ENCODE measurements at places on chromosomes 4 and X.

- DNase-seq: no peak
These were observed 105.5 kb downstream of the ARHGAP10 start for GRCh38 chr4:147837435-147837834.

DNA sequence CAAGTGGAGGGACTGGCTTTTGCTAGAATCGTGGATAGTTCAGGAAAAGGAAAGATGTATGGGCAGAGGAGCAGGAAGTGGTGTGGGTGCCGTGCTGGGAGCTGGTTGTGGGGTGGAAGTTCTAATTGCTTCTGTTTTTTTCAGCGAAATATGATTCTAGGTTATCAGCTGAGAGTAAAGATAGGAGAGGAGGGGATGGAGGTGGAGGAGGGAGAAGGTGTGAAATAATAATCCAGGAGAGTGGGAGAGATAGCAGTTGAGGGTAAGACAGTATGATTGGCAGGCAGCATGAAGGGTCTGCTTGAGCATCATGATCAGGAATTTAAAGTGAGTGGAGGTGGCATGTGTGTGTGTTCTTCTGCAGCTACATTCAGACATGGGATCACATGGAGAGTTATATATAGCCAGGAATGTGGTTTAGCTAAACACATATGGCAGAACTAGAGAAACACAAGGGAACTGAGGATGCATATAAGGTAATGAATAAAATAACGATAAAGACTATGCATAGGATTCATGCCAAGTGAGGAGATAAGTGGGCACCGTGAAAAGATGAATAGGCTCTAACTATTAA is 133.7 kb downstream of the ANK2 start:
- no peak for DNase-seq

DNA sequence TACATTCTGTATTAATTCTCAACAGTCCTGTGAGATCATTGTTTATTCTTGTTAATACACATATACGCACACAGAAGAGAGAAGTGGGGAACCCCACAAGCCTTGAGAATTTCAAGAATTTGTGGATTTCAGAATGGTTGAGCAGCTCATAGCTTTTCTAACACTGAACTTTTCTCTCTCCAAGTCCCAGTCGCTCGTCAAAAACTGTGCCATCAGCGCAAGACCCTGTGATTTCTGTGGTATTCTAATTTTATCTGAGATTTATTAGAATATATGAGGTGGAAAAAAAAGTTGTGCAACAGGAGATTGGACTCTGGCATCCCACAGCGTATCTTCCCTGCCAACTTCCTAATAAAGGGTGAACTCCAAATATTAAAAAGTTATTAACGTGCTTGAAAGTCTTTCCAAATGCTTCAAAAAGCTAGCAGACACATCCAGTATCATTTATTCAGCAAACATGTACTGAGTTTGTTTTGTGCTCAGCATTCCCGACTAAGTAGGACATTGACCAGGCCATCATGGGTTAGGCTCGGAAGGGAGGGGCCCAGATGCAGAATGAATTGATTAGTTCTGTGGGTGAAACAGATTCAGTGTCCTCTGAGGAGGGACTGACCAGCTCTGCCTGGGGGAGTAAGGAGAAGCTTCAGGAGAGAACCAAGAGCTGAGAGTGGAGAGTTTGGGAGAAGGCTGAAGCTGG is 165.6 kb downstream of the CBR4 start:
- no peak for DNase-seq

DNA sequence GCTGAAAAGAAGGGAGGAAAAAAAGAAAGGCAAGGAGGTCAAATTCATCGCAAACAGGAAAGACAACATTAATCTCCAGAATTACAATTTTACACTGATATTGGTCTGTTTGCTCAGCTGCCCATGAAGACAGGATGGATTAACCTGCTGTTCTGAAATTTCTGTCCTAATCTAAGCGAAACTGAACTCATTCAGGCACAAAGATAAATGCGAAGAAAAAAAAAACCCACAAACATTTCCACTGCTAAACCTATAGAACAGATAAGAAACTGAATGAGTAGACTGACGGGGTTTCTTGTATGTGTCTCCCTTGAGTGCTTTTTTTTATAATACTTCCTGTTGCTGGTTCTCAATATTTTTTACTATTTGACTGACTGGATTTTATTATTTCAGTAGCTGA is 251.8 kb upstream of the FTHL17 start:
- no peak for DNase-seq

DNA sequence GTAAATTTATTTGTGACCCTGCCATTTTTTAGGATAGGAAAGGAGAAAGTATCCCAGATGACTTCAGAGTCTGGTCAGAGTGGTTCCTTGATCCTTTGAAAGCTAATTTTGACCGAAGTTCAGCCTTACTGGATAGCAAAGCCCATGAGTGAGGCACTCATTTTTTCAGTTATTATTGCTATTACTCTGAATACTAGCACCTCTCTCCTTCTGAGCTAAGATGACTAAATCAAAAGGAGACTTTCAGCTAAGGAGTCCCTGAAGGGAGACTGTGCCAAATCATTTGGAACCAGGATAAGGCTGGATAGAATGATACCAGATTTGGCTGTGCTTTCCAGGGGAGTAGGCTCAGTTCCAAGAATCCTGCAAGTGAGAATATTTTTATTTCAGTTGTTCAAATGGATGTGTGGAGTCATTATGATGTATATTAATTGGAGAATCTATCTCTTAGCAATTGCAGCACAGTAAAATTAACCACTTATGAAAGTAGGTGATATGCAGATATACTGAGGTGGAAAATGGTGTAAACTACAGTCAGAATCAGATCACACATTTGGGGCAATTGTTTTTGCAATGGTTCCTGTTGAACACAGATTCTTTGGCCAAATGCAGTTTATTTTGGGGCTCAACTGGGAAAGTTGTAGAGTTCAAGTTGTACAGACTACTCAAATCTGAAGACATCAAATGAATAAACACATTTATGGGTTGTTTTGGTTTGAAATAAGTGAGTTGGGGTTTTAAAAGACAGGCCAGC is 1.2 kb downstream of the P2RY10 start:
- no peak for DNase-seq

- no peak for DNase-seq
These were observed 436.7 kb downstream of the MID1IP1 start for GRCh38 chrX:39238006-39238405.

DNA sequence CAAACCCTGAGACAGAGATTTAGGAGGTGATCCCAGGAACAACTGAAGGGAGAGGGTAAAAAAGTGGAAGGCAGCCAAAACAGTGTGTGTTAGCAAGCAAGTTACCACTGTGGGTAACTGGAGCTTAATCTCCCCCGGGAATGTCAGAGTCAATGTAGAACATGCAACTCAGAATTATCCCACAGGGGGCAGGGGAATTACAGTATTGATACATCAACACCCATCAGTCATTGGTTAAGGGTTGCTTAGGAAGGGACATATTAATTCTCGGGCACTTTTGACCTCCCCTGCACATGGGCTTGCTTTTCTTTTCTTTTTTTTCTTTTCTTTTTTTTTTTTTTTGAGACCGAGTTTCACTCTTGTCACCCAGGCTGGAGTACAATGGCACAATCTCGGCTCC is 29.3 kb downstream of the CXorf58 start:
- DNase-seq: no peak

DNA sequence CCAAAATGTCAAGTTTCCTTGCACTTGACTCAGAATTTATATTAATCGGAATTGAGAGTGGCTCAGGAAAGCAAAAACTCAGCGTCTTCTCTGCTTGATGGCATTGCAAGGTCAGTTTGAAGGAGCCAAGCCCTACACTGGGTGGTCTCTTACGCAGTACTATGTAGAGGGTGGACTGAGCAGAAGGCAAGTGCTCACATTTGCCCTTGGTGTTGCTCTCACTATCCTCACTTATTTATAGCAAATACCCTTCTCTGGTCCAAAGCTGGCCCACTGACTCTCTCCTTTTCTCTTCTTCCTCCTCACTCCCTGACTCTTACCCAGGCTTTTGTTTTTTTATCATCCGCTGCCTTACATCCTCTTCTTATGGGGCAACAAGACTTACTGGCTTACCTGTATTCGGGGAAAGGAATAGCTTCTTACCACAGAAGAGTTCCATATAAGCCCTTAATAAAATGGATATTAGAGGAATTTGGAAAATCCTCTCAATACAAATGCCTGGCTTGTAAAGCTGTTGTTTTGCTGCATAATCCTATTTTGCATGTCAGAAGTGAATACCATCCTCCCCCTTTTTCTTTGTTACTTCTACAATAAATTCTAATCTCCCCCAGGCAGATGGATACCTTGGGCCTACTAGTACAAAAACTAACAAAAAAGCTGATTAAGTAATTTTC is 24.8 kb upstream of the GATB start:
- DNase-seq: no peak

DNA sequence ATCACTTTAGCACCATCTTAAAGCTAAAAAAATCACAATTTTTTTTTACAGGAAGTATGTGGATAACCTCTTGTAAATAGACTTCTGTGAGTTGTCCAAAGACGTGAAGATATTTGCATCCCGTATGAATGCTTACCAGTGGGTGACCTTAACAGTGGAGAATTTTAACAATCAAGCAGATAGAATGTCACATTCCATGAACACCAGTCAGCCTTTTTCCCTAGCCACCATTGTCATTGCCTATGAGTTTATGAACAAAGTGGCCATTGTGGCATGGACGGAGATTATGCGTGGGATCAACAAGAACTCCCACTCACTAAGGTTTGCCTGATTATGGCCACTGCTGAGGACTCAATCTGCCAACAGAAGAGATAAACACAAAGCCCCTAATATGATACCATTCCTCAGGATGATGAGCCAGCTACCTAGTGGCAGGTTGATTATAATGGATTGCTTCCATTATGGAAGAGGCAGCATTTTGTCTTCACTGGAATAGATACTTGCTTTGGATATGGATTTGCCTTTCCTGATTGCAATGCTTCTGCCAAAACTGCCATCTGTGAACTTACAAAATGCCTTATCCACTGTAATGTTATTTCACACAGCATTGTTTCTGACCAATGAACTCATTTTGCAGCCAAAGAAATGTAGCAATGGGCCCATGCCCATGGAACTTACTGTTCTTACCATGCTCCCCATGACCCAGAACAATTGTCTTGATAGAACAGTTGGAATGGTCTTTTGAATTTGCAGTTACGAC is 830.9 kb upstream of the NDST4 start:
- DNase-seq: no peak

DNA sequence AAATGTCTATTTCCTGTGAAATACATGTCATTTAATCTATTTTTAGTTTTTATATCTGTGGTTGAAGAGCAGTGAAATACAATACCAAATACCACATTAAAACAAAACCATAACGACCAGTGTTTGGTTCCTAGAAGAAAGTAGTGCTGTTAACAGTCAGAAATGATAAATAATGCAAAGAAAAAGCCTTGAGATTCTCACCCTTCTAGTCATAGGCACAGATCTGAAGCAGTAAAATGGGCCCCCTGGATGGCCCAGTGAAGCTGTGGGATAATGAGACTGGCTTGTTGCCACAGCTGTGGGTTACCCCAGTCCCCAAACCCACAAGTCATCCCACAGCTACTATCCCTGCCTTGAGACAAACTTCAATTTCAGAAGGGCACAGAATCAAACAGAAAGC is 137.3 kb upstream of the RPL34 start:
- DNase-seq: no peak

DNA sequence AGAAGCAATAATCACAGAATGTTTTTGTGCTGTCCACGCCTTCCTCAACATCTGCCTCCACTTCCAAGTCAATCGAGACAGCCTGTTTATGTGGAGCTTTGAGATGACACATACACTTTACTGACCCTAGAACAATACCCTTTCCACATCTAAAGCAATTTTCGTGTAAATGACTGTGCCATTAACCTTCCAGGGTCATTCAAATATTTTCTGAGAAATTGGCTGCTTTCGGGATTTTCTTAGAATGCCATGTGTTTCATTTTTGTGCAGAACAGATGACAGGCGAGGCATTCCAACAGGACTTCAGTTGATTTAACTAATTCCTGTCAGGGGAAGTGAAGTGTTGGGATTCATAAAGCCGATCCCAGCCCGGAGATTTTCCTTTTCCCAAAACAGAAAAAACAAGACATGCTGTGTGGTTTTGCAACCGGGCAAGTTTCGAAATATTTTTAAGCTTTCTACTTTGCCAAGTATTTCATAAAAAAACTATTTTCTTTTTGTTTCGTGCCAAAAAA is 73.9 kb downstream of the SORBS2 start:
- no peak for DNase-seq

GRCh38 chrX:123153846-123154335 is 30.2 kb upstream of the GRIA3 start:
- DNase-seq: no peak

GRCh38 chr4:45437381-45437780 is 686.5 kb downstream of the GABRG1 start:
- no peak for DNase-seq

GRCh38 chr4:123505095-123506010 is 108.8 kb downstream of the SPRY1 start:
- peak; percentile 85 for DNase-seq

DNA sequence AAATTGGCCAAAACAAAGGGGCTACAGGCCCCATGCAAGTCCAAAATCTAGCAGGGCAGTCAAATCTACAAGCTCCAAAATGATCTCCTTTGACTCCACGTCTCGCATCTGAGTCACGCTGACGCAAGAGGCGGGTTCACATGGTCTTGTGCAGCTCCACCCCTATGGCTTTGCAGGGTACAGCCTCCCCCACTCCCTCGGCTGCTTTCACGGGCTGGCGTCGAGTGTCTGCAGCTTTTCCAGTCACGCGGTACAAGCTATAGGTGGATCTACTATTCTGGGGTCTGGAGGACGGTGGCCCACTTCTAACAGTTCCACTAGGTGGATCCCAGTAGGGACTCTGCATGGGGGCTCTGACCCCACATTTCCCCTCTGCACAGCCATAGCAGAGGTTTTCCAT is 99.2 kb upstream of the KCNIP4 start:
- DNase-seq: no peak

DNA sequence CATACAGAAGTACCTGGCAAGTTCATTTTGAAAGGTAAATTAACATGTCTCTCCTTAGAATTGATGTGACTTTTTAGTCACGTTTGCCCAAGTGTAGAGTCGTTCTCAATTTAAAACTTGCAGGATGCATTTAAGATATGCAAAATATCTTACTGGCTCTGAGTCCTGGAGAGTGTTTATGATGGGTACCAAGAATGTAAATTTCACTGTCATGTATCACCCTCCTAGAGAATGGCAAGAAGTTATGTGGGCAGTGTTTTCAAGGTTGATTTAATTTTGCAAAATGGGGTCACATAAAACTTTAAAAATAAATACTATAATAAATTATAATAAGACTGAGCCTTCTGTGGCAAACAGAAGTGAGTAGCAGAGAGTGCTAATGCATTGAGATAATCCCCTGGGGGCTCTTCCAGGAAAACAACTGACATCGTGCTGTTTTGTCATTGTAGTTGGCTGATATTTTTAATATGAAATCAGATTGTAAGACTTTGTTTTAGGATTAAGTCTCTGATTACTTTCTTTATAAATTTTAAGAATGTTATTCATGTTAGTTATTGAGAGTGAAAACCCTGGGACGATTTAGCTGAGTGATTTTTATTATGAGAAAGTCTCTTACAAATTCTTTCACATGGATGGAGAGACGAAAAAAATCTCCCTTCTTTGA is 103.0 kb downstream of the AFF1 start:
- no peak for DNase-seq

GRCh38 chr4:72186714-72187113 is 154.9 kb downstream of the NPFFR2 start:
- DNase-seq: no peak
